ENCODE measurements at places on chromosomes 11 and 22.

DNA sequence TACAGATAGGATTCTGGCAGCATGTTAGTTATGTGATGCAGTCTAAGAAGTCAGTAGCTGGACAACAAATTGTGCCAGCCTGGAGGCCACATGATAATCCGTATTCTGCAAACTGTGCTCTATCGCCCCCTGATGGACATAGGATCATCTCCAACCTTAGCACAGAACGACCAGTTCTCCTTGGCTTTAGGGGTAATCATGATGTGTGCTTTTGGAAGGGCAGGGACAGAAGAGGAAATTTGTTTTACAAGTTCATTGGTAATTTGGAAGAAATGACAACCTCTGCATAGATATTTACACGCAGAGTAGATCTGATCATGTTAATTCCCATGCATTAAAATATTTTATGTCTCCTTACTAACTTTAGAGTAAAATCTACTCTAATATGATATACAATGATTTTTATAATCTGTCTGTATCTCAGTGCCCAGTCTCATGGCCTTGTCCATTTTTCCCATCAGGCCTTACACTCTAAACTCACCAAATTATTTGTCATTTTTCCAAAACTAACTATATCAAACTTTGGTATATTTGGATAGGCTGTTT, 12.1 kb downstream of the OR10D3 start:
- DNase-seq = peak; percentile 68

- DNase-seq = no peak
Observed at GRCh38 chr11:69618237-69618636, 22.7 kb upstream of the CCND1 start.

DNA sequence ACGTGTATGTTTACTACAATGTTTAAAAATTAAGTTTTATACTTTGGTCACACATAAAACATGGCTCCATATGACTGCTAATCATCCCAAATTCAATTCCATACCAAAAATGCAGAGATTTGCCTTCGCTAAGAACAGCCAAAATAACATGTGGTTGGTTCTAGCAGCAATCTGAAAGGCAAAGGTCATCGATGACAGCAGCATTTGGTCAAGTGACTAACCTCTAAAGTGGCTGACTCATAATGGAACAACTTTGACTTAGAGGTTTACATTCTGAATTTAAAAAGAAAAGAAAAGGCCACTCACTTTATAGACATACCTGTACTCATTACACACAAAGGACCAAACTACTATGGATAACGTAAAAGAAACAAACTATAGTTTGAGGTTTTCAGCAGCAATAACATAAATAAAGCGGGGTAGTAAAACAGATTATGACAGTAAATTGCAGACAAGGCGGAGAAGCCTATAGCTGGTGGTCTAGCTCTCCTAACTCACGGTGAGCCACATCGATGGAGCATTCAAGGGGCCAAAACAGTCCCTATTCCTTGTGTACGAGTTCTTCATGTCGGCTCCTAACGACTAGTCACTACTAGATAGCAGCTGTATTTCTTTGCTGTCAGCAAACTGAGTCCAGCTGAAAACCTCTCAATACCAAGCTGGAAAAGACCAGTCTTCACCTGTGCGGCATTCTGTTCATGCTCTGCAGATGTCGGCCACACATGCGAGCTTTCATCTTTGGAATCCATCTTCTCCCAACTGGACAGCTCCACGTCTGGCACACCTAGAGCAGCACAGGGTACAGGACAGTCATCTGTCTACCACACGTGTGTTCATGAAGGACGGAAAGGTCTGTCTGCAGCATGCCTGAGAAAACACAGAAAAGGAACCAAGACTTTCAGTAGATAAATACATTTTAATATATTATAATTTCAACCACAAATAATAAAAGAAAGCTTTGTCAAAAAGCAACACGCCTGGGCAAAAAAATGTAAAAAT, 42.1 kb downstream of the PRDM10 start:
- DNase-seq = no peak

DNA sequence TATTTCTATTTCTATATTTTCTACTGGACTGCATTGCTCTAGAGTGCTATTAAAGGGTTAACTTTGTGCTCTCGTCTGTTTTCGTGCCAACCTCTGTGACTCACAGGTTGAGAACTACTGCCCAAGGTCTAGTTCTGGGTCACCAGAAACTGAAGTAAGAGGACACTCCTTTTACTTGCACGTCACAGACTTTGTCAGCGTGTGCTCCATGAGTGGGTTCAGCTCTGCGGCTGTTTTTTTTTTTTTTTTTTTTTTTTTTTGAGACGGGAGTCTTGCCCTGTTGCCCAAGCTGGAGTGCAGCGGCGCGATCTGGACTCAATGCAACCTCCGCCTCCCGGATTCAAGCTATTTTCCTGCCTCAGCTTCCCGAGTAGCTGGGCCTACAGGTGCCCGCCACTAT, 49.8 kb downstream of the CLMP start:
- no peak for DNase-seq

DNA sequence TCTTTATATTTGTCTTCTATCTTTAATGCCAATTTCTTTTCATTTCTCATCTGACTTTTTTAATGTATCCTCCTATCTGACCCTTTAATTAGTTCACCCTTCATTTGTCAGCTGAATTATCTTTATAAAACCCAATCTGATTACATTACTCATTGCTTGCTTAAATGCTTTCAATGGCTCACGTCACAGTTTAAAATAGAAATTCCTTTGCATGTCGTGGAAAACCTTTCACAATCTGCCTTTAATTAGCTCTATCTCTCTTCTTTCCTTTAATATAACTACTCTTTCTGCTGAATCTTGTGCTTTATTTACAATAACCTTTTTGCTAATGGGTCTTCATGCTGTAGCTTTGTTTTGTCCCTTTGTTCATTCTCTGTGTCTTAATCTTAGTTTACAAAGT, 125.7 kb downstream of the DYNC2H1 start:
- no peak for DNase-seq

GRCh38 chr11:93728792-93729128, 12.5 kb downstream of the TAF1D start:
- no peak for DNase-seq

- no peak for DNase-seq
Observed at GRCh38 chr22:44311855-44312170, 938 bp downstream of the SHISAL1 start.

DNA sequence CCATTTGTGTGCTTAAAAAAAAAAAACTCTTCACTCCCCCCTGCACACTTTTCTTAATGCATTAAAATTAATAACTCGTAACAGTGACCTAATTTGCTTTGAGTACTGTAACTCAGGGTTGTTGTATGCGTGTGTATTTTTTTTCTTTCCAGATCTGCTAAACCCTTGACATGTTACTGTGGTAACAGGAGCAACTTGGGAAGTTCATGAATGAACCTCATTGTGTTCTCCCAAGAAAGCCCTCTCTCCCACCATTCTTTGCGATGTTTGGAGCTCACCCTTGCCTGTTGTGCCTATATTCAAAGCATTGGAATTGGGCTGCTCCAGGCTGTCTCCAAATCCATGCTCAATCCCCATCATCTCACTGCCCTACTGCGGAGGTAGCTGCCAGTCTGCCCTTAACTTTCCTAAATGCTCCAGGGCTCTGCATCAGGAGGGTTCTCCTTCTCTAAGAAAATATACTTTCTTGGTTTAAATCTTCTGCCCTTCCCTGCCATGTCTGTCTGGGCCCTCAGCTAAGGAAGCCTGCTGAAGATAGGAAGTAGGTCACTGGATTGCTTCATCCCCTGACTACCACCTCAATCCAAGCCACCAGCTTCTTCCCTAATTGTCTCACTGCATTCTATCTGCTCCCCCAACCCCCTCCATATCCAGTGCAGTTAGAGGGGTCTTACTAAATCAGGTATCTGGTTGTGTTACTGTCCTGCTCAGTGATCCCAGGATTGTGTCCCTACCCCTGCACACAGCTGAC, 70.3 kb downstream of the KIRREL3 start:
- no peak for DNase-seq

DNA sequence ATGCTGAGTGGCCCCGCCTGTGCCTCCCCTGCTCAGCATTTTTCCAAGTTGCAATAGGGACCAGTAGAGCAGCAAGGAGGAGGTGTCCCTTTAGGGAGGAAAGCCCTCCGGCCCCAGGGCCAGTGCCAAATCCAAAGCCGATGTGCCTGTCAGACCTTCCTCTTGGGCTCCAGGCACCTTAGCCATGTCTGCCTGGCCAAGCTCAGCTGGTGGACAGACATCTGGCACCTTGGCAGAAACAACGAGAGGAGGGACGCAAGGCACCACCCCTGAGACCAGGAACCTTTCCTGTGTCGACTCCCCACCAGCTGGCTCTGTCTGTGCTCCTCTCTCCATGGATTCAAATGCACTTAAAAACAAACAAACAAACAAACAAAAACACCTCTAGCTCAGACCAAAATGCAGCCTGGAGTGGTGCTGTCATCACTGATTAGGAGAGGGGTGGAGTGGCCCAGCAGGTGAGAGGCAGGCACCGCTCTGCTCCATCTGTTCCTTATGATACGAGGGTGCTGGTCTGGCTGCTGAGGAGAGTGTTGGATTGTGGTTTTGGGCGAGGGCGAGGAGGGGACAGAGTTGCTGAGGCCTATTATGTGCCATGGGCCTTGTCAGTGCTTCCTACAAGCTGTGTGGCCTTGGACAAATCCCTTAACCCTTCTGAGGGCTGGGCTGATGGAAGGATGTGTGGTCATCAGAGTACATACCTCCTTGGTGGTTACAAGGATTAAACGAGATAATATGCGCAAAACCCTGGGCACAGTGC, 46.2 kb downstream of the TP53I11 start:
- no peak for DNase-seq

DNA sequence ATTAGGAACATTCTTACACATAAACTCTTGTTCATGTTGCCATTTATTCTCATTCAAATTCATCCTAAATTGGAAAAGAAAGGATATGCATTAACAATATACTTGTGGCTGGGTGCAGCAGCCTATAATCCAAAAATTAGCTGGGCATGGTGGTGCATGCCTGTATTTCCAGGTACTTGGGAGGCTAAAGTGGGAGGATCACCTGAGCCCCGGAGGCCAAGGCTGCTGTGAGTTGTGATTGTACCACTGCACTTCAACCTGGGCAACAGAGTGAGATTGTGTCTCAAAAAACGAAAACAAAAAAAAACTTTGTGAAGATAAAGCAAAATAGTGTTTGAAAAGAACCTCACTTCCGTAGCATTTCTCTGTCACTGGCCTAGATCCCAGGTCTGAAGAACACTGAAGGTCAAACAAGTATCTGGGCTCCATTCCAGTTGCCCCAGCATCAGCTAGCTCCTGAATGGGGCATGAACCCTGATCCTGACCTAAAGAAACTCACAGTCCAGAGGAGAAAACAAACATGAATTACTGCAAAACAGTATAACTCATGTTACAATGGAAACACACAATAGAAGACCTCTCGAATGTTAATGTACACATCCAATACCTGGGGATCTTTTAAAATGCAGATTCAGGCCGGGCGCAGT, 32.2 kb downstream of the TUG1 start:
- no peak for DNase-seq

DNA sequence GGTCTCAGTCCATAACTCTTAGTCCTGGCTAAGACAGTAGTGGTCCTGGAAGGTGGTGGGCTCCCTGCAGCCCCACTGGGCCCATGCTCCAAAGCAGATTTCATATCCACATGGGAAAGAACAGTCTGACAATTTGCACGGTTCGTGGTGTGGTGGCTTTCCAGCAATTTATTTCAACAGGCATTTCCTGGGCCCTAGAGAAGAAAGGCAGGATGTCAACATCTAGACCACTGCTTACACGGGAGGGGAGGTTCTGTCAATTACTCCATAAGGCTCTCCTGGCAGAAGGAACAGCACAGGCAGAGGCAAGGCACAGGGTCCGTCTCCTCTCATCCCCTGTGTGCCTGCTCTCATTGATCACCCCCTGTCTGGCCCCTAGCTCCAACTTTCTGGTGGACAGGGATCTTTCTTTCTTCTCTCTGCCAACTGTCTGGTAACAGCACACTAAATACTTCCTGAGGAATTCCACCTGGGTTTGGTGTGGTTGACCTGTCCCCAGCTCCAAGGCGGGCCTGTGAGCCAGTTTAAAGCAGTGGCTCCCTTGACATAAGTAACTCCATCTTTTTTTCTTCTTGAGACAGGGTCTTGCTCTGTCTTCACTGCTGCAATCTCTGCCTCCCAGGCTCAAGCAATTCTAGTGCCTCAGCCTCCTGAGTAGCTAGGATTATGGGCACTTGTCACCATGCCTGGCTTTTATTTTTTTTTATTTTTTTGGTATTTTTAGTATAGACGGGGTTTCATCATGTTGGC, 5.1 kb upstream of the A4GALT start:
- DNase-seq = no peak

GRCh38 chr11:26410706-26411366, 78.9 kb downstream of the ANO3 start:
- DNase-seq = no peak

GRCh38 chr11:18463439-18463838, 7.8 kb downstream of the LDHAL6A start:
- DNase-seq = no peak

GRCh38 chr11:80559942-80560341, 1119.1 kb upstream of the TENM4 start:
- DNase-seq = no peak

DNA sequence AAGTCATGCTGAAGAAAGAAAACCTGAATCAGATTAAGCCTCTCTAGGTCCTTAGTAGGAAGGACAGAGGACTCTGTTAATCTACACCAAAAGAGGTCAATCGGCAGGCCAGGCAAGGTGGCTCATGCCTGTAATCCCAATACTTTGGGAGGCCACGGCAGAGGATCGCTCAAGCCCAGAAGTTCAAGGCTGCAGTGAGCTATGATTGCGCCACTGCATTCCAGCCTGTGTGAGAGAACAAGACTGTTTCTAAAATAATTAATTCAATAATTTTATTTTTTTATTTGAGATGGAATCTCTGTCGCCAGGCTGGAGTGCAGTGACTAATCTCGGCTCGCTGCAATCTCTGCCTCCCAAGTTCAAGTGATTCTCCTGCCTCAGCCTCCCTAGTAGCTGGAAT, 4.5 kb downstream of the XRCC6 start:
- DNase-seq = no peak

GRCh38 chr11:120912504-120912903, 111.4 kb upstream of the TBCEL start:
- DNase-seq = peak; percentile 47

DNA sequence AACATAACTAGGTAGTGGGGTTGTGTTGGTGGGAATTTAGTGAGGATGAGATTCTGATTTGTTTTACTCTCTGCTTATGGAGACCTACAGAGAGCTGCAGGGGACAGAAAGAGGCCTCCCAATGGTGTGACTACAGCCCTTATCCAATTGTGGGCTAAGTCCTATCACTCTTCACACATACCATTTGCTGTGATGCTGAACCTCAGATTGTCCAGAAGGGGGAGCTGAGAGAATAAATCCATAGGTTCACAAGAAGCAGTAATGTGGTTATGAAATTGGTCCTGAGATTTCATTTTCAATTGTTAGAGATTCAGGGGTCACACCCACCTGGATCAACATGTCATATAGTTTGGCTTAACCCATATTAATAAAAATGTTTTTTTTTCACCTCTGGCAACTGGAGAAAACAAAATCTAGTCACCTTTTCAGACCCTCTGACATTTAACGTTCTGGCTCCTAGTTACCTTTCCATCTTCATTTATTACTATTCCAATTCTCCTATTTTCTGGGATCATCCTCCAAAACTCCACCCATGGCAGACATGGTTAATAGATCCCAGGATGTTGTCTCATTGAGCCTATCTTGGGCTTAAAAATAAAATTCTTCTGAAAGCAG, 53.3 kb upstream of the PTPN5 start:
- DNase-seq = no peak

All from Caco-2 (cell line).